ENCODE measurements at places on chromosomes 11 and 22. TPM values are rescaled to one million over a fixed set of nuclear protein-coding genes. Genes with fewer than 3 reads are reported as not detected.

The TTC17 gene
- 73.9 TPM for total RNA-seq

The CRACR2B gene
- 0.37 TPM for total RNA-seq

The PRR5L gene
- 2.9 TPM for total RNA-seq

The PGA5 gene
- total RNA-seq: 0.37 TPM

The MRGPRX4 gene
- total RNA-seq: not detected

The FAM181B gene
- not detected for total RNA-seq

The PICALM gene
- 211 TPM for total RNA-seq

The ADM gene
- 91.9 TPM for total RNA-seq

The OPCML gene
- not detected for total RNA-seq

The ZNF214 gene
- 1.8 TPM for total RNA-seq

The FLRT1 gene
- total RNA-seq: not detected

Data from subcutaneous preadipocyte (primary cell).